NCI-H1092 (cell line): ENCODE measurements at places on chromosomes 7 and 10.

- DNase-seq: no peak
Observed at GRCh38 chr7:67821116-67821515, 824.5 kb downstream of the TYW1 start.

- DNase-seq: no peak
Observed at GRCh38 chr10:26807532-26807931, 53.2 kb downstream of the ABI1 start.

- DNase-seq: no peak
Observed at GRCh38 chr10:119625570-119626280, 25.5 kb upstream of the BAG3 start.

DNA sequence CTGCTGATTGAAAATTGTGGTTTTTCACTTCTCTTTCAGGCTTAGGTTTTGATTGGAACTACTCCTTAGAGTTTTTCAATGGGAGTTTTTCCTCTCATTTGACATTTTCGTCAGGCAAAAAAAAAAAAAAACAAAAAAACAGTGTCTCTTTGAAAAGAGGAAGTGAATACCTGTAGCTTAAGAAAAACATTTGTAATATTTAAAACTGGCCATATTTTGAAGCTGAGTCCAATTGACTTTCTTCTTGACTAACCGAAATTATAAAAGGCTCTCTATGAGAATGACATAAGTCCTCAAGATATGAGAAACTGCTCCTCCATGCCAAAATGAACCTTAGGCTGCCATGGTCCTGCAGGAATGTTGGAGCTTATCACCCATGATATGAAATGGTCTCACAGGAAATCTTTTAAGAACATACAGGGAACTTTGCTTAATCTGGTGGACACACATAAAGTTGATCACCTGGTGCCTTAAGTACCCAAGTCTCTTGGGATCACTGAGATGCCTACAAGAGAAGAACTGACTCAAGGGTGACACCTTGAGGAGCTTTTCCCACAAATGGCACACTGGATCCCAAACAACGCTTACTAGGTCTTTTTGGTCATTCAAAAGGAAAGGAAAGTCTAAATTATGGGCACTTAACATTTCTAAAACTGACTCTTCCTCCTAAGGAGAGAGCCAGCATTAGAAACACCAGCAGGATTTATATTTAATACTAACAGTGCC is 263.4 kb downstream of the CDC14C start:
- no peak for DNase-seq
